ENCODE measurements at places on chromosomes 11 and 22.

DNA sequence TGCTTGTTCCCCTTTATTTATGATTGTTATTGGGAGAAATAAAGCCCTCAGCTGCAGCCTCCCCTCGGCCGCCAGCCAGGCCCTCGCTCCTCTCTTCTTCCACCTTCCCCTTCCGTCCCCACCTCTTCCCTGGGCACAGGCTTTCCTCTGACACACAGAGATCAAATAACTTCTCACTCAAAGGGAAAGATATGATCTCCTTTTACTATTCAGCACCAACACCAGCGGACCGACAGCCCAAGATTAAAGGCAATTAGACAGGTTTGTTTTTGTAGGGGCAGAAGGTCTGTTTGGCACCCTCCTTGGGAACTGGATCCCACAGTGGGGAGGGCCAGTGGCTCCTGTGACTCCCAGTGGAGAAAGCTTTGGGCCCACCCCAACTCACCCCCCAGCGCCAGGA, 23.0 kb downstream of the NECTIN1 start:
- no peaks in the 10 kb centered on the region for H3K36me3 ChIP-seq
- H3K4me3 ChIP-seq: no peak overlapping the region
- no peak for DNase-seq
- H3K27ac ChIP-seq: no peak overlapping the region
- H3K4me1 ChIP-seq: no peaks in the 10 kb centered on the region
- H3K27me3 ChIP-seq: peaks cover 20% of the 10 kb centered on the region

DNA sequence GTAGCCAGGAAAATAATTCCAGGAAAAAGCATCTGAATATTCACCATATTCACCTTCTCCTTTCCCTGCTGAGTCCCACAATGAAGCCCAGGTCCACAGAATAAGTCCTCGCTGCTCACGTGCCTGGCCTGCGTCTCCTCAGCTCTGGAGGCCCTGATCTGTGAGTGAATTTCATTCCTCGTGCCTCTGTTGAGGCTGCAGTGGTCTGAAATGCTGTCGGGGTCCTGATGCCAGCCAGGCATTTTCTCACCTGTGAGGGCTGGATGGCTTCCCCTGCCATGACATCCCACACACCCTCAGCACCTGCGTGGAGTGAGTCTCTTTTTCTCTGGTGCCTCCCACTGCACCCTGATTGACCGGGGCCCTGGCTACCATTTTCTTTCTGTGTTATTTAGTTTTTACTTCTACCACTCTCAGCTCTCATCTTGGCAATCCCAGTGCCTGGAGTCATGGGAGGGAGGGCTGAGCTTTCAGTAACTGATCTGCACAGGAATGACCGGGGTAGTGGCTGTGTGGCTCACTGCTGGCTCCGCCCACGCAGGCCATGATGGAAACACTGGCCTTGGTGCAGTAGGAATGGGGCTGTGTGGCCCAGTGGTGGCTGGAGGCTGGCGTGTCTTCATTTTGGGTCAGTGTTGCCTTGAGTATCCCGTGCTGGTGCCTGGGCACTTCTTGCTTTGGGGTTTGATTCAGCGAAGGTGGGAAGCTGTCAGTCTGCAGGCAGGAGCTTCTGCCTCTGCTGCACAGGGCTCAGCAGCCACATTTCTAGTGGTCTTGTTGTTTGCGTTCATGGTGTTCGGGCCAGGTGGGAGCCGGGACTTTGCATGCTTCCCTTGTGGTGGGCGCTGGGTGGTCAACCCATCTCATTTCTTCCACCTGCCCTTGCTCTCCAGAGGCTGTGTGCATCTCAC, 807.2 kb downstream of the TBC1D22A start:
- H3K27me3 ChIP-seq: peaks cover 1% of the 10 kb centered on the region
- peaks cover 2% of the 10 kb centered on the region for H3K4me1 ChIP-seq
- H3K27ac ChIP-seq: no peak overlapping the region
- no peaks in the 10 kb centered on the region for H3K36me3 ChIP-seq
- H3K4me3 ChIP-seq: no peak overlapping the region
- no peak for DNase-seq

GRCh38 chr22:45883811-45884170, 93.2 kb downstream of the WNT7B start:
- no peak for DNase-seq
- H3K36me3 ChIP-seq: peaks cover 4% of the 10 kb centered on the region
- H3K4me3 ChIP-seq: no peak overlapping the region
- peaks cover 30% of the 10 kb centered on the region for H3K27me3 ChIP-seq

GRCh38 chr11:57460022-57460757, at the start of gene RTN4RL2:
RTN4RL2 (plus strand) TSS chr11:57460528; CDS start chr11:57460866, 338 bp downstream.
- no peaks in the 10 kb centered on the region for H3K36me3 ChIP-seq
- peak within 1 kb of the TSS; percentile 78 for H3K4me3 ChIP-seq
- DNase-seq: no peak
- no peak within 1 kb of the TSS for H3K27ac ChIP-seq
- peaks cover 19% of the 10 kb centered on the region for H3K27me3 ChIP-seq

GRCh38 chr11:99424313-99425084, 403.8 kb downstream of the CNTN5 start:
- no peaks in the 10 kb centered on the region for H3K27me3 ChIP-seq
- no peaks in the 10 kb centered on the region for H3K4me1 ChIP-seq
- DNase-seq: no peak

- H3K36me3 ChIP-seq: peaks cover 12% of the 10 kb centered on the region
- DNase-seq: no peak
- H3K27me3 ChIP-seq: peaks cover 4% of the 10 kb centered on the region
- H3K27ac ChIP-seq: no peak overlapping the region
- H3K4me3 ChIP-seq: peak overlapping the region; percentile 4
Observed at GRCh38 chr11:18106688-18107087, 806 bp upstream of the SAAL1 start.

GRCh38 chr11:32244453-32244852, 153.6 kb downstream of the RCN1 start:
- H3K27me3 ChIP-seq: no peaks in the 10 kb centered on the region
- no peaks in the 10 kb centered on the region for H3K36me3 ChIP-seq
- H3K4me3 ChIP-seq: no peak overlapping the region
- no peak for DNase-seq

DNA sequence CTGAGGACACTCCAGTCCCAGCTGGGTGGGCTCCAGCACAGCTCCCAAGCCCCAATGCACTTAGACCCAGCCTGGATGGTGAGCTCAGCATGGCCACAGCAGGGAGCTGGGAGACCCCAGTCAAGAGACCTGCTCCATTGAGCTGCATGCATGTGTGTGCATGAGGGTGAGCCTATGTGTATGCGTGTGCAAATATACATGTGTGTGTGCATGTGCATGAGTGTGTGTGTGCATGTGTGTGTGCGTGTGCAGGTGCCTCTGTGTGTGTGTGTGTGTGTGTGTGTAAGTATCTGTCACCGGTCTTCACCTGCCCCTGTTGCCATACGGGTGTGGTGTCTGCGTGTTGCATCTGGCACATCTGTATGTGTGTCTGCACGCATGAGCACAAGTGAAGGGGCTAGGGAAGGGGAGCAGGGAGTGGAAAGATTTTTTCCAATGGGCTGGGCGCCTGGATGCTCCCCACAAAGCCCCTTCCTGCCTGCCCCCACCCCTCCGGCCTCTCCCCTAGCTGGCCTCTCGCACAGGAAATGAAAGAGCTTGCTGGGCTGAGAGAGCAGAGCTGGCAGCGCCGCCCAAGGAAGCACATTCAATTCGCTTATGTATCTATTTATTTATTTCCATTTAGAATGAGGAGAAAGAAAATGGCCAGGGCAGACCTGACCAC, 4.1 kb downstream of the TSPAN32 start:
- H3K4me3 ChIP-seq: peak overlapping the region; percentile 49
- H3K27me3 ChIP-seq: peaks cover 2% of the 10 kb centered on the region
- H3K27ac ChIP-seq: peak overlapping the region; percentile 30
- no peaks in the 10 kb centered on the region for H3K36me3 ChIP-seq
- DNase-seq: no peak

- no peak overlapping the region for H3K27ac ChIP-seq
- H3K4me1 ChIP-seq: no peaks in the 10 kb centered on the region
- DNase-seq: no peak
- no peaks in the 10 kb centered on the region for H3K36me3 ChIP-seq
- H3K27me3 ChIP-seq: peaks cover 3% of the 10 kb centered on the region
- no peak overlapping the region for H3K4me3 ChIP-seq
Observed at GRCh38 chr11:12052676-12053605, 44.5 kb upstream of the DKK3 start.

- peaks cover 5% of the 10 kb centered on the region for H3K4me1 ChIP-seq
- peak; percentile 21 for DNase-seq
- no peaks in the 10 kb centered on the region for H3K36me3 ChIP-seq
- no peak overlapping the region for H3K27ac ChIP-seq
- H3K4me3 ChIP-seq: no peak overlapping the region
- H3K27me3 ChIP-seq: no peaks in the 10 kb centered on the region
Observed at GRCh38 chr11:96393753-96394348, 4.0 kb downstream of the JRKL start.

GRCh38 chr11:109972939-109973338, 120.3 kb upstream of the ZC3H12C start:
- H3K4me3 ChIP-seq: no peak overlapping the region
- H3K36me3 ChIP-seq: peaks cover 2% of the 10 kb centered on the region
- H3K27me3 ChIP-seq: peaks cover 7% of the 10 kb centered on the region
- H3K4me1 ChIP-seq: peaks cover 16% of the 10 kb centered on the region

GRCh38 chr11:11848891-11849746, 7.3 kb downstream of the USP47 start:
- no peak overlapping the region for H3K27ac ChIP-seq
- DNase-seq: peak; percentile 48
- H3K27me3 ChIP-seq: no peaks in the 10 kb centered on the region
- H3K4me3 ChIP-seq: no peak overlapping the region
- peaks cover 58% of the 10 kb centered on the region for H3K4me1 ChIP-seq
- peaks cover 2% of the 10 kb centered on the region for H3K36me3 ChIP-seq

GRCh38 chr11:83272627-83273026, 13.5 kb downstream of the CCDC90B start:
- no peak overlapping the region for H3K27ac ChIP-seq
- DNase-seq: no peak
- peaks cover 10% of the 10 kb centered on the region for H3K4me1 ChIP-seq
- no peaks in the 10 kb centered on the region for H3K27me3 ChIP-seq

GRCh38 chr11:44680982-44681597, 45.7 kb upstream of the TSPAN18 start:
- no peak overlapping the region for H3K27ac ChIP-seq
- peaks cover 7% of the 10 kb centered on the region for H3K27me3 ChIP-seq
- H3K4me3 ChIP-seq: no peak overlapping the region
- H3K36me3 ChIP-seq: no peaks in the 10 kb centered on the region

- no peaks in the 10 kb centered on the region for H3K4me1 ChIP-seq
- no peak overlapping the region for H3K27ac ChIP-seq
- no peak overlapping the region for H3K4me3 ChIP-seq
- DNase-seq: no peak
Observed at GRCh38 chr11:99534812-99535211, 514.1 kb downstream of the CNTN5 start.

GRCh38 chr11:91263496-91264365, 960.9 kb upstream of the FAT3 start:
- no peaks in the 10 kb centered on the region for H3K36me3 ChIP-seq
- no peak for DNase-seq
- no peak overlapping the region for H3K27ac ChIP-seq
- H3K27me3 ChIP-seq: no peaks in the 10 kb centered on the region

GRCh38 chr22:19424186-19424500, 7.4 kb downstream of the HIRA start:
- DNase-seq: no peak
- H3K36me3 ChIP-seq: peaks cover 7% of the 10 kb centered on the region
- H3K4me3 ChIP-seq: no peak overlapping the region
- peaks cover 39% of the 10 kb centered on the region for H3K4me1 ChIP-seq
- no peaks in the 10 kb centered on the region for H3K27me3 ChIP-seq
- no peak overlapping the region for H3K27ac ChIP-seq

DNA sequence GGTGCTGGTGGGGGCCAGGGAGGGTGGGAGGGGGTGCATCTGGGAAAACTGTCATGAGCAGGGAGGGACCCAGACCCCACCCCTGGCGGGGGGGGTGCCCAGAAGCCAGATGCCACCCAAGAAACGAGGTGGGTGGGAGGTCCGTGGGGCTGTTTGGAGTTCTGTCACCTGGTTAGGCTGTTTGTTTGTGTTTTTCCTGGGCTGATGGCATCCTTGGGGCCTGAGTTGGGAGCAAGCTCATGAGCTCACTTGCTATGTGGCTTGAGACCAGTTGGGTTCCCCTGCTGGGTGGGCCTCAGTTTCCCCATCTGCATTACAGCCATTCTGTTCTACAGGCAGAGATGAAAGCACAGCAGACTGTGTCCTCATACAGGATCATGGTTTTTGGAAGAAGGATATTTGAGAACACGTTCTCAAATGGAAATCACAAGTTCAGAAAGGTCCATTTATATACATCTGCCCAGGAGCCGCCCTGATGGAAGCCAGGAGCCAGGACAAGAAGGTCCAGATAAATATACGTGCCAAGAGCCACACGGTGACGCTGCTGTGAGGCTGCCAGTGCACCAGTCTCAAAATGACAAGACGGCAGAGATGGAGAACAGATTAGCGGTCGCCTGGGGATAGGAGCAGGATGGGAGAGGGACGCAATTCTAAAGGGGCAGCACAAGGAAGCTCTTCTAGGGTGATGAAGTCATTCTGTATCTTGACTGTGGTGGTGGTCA, 312.9 kb downstream of the MN1 start:
- no peaks in the 10 kb centered on the region for H3K27me3 ChIP-seq
- H3K27ac ChIP-seq: no peak overlapping the region
- H3K36me3 ChIP-seq: no peaks in the 10 kb centered on the region
- H3K4me3 ChIP-seq: no peak overlapping the region

- no peak for DNase-seq
- no peak overlapping the region for H3K4me3 ChIP-seq
Observed at GRCh38 chr22:25996669-25997068, 172.6 kb upstream of the SEZ6L start.

DNA sequence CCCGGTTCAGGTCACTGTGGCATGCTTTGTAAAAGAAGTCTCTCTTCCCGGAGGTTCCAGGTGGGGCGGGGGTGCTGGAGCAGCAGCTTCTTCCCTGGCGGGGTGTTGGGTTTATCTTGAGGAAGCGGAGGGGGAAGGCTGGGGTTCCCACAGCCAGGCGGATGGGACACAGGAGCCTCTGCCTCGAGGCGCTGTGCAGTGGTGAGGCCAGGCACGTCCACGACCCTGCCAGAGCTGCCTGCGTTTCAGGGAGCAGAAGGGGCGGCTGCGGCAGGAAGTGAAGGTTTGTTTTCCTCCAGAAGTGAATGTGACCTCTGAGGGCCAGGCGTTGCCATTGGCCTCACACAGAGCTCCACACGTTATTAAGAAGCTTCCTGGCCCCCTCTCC, 20.1 kb upstream of the ADORA2A start:
- no peak for DNase-seq
- no peak overlapping the region for H3K4me3 ChIP-seq
- H3K27ac ChIP-seq: no peak overlapping the region
- H3K4me1 ChIP-seq: peaks cover 5% of the 10 kb centered on the region
- no peaks in the 10 kb centered on the region for H3K27me3 ChIP-seq

- no peak overlapping the region for H3K4me3 ChIP-seq
- no peak for DNase-seq
- peaks cover 5% of the 10 kb centered on the region for H3K36me3 ChIP-seq
- H3K27me3 ChIP-seq: peaks cover 54% of the 10 kb centered on the region
Observed at GRCh38 chr22:37430941-37431340, 3.7 kb upstream of the ELFN2 start.
